Fibroblast of skin of left biceps (primary cell): ENCODE measurements at places on chromosomes 5 and 9.
A peak's percentile ranks its signal among the peaks of the same experiment; 100 is the strongest.

GRCh38 chr5:52771343-52772039 is 16.2 kb upstream of the ITGA1 start:
- no peak for DNase-seq

- no peak for DNase-seq
Measured at GRCh38 chr5:16179936-16180788, 571 bp upstream of the MARCHF11 start.

GRCh38 chr5:14464671-14465070 is 116.9 kb upstream of the OTULINL start:
- no peak for DNase-seq

GRCh38 chr9:99387431-99387830 is 165.3 kb downstream of the SEC61B start:
- peak; percentile 24 for DNase-seq

DNA sequence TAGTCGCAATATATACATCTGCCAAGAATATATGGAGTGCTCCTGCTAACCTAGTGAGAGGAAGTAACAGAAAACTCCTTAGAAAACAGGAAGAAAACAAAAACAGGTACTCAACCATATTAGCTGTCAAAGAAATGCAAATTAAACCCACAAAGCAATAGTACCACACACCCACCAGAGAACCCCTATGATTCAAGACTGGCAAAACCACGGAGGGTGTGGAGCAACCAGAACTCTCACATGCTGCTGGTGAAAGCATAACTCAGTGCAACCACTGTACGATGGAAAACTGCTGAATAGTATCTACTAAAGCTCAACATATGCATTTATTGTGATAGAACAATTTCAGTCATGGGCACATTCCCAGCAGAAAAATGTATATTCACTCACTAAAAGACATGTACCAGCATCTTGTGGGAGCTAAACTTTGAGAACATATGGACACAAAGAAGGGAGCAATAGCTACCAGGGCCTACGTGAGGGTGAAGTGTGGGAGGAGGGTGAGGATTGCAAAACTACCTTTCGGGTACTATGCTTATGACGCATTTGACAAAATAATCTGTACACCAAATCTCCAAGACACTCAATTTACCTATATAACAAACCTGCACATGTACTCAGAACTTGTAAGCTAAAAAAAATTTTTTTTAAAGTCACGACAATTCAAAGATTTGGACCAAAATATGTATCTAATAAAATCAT is 34.0 kb downstream of the PTPN3 start:
- no peak for DNase-seq
